ENCODE measurements at places on chromosomes 7 and 10.
A peak's percentile ranks its signal among the peaks of the same experiment; 100 is the strongest.

DNA sequence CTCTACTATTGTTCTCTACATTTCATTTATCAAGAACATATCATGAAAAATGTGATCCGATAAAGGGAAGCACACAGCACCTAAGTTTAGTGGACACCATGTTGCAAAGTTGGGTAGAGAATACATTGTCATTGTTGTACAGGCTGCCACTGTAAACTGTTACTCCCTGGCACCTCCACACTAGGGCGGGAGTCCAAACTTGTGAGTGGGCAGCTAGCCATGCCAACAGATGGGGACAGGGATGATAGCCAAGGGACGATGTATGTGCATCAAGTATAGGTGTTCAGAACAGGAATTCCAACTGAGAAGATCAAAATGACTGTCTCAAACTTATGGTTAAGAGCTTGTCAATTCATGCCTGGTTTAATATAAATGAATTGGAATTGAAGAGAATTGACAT, 31.1 kb upstream of the COMMD3 start:
- no peak for DNase-seq

GRCh38 chr7:135333946-135334345, 100.3 kb downstream of the STRA8 start:
- DNase-seq, result no peak

GRCh38 chr7:39386718-39387117, 179.5 kb upstream of the YAE1 start:
- no peak for DNase-seq

- DNase-seq, result no peak
These were observed 57.6 kb upstream of the CROT start for GRCh38 chr7:87287738-87288341.

GRCh38 chr10:24722676-24723385, 856 bp downstream of the ARHGAP21 start:
- no peak for DNase-seq

- no peak for DNase-seq
These were observed 15.8 kb upstream of the OPALIN start for GRCh38 chr10:96374639-96374984.

- DNase-seq, result no peak
These were observed 115.6 kb downstream of the GLRX3 start for GRCh38 chr10:130251766-130252165.

DNA sequence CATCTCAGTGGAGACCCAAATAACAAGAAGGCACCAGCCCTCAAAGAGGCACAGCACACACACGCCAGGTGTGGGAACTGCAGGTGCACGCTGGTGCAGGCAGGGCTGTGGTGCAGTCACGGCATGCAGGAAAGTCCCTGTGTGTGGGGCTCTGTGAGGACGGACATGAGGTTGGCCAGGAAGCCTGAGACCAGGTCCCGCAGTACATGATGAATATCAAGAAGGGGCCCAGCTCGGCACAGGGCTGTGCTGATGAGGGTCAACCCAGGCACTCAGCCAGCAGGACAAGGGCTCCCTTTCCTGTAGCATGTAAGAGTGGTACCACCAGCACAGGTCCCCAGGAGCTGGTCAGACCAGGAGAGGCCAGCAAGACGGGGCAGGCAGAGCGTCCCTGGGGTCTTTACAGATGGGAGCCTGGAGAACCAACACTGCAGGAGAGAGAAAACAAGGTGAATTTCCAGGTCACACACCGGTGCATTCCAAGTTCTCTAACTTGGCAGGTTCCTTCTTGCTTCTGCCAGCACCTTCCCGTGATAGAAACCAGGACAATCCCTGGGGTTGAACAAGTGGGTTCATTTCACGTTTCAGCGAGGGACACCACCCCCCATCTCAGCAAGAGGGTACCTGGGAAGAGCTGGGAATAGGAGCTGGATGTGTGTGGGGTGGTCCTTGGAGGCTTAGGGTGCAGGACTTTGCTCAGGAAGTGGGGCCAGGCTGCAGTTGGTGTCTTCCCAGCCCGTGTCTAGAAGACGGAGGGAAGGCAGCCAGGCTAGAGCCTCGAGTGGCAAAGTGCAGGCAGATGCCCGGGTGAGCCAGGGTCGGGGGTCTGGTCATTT, 244.8 kb upstream of the TCERG1L start:
- no peak for DNase-seq

DNA sequence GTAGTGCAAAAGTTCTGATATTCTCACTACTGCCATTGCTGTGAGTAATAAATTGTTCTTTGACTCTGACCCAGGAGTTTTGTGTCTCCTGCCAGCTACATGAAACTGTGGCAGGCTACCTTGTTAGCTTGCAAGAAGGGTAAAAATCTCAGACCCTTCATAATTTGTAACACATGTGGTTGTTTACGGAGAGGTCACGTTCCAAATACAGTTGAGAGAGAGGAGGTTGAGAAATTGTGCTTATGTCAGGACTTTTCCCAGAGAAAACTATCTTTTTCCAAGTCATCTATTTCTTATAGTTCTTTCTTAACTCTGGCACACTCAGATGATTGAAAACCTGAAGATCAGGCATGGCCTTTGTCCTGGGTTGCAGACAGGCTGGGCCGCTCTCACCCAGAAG, 114.4 kb upstream of the SVIL start:
- DNase-seq, result peak; percentile 51

- DNase-seq, result peak; percentile 14
These were observed 1.4 kb downstream of the FBXW4 start for GRCh38 chr10:101693651-101693977.

Measured in AG09319 (cell line).